SJSA1 (cell line): ENCODE measurements at places on chromosomes 16 and 17.
A peak's percentile ranks its signal among the peaks of the same experiment; 100 is the strongest.

DNA sequence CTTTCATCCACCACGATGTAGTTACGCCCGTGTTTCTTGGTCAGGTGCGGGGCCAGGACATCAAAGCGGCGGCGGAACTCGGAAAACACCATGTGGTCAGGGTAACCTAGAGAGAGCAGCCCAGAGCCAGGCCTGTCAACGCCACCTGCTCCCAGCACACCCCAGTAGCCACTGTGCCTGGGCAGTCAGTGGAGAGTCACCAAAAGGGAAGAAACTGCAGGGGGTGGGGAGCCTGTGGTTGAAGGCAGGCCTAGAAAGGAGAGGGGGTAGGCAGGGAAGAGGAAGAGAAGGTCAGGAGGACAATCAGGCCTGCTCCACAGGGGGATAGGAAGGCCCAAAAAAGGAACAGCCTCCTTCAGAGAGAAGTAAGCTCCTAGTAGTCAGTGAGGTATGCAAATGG is 64.1 kb downstream of the PIPOX start:
- H3K4me3 ChIP-seq: no peak overlapping the region
- H3K27ac ChIP-seq: no peak overlapping the region
- no peak for DNase-seq

GRCh38 chr16:9957002-9957401 is 225.2 kb downstream of the GRIN2A start:
- H3K36me3 ChIP-seq: no peaks in the 10 kb centered on the region
- H3K4me3 ChIP-seq: no peak overlapping the region
- no peak overlapping the region for H3K27ac ChIP-seq
- H3K27me3 ChIP-seq: no peaks in the 10 kb centered on the region
- no peak for DNase-seq

GRCh38 chr17:41369713-41370112 is at the start of gene KRT33B:
TSS of gene KRT33B (minus strand) at chr17:41369813. CDS start at chr17:41369750, 63 bp downstream.
- no peak for DNase-seq
- peaks cover 17% of the 10 kb centered on the region for H3K4me1 ChIP-seq
- no peak within 1 kb of the TSS for H3K4me3 ChIP-seq
- no peak within 1 kb of the TSS for H3K27ac ChIP-seq
- no peaks in the 10 kb centered on the region for H3K36me3 ChIP-seq

- peak; percentile 80 for DNase-seq
- peak overlapping the region; percentile 85 for H3K27ac ChIP-seq
- no peaks in the 10 kb centered on the region for H3K36me3 ChIP-seq
- no peak overlapping the region for H3K4me3 ChIP-seq
- H3K27me3 ChIP-seq: no peaks in the 10 kb centered on the region
Observed at GRCh38 chr16:82699711-82700495, 73.1 kb downstream of the CDH13 start.
